ENCODE measurements at places on chromosomes 12 and 14.
A peak's percentile ranks its signal among the peaks of the same experiment; 100 is the strongest.

- H3K36me3 ChIP-seq, result peaks cover 6% of the 10 kb centered on the region
- no peak overlapping the region for H3K27ac ChIP-seq
- ATAC-seq, result no peak
- H3K4me3 ChIP-seq, result no peak overlapping the region
These were observed 66.6 kb downstream of the FBXL14 start for GRCh38 chr12:1527789-1528188.

DNA sequence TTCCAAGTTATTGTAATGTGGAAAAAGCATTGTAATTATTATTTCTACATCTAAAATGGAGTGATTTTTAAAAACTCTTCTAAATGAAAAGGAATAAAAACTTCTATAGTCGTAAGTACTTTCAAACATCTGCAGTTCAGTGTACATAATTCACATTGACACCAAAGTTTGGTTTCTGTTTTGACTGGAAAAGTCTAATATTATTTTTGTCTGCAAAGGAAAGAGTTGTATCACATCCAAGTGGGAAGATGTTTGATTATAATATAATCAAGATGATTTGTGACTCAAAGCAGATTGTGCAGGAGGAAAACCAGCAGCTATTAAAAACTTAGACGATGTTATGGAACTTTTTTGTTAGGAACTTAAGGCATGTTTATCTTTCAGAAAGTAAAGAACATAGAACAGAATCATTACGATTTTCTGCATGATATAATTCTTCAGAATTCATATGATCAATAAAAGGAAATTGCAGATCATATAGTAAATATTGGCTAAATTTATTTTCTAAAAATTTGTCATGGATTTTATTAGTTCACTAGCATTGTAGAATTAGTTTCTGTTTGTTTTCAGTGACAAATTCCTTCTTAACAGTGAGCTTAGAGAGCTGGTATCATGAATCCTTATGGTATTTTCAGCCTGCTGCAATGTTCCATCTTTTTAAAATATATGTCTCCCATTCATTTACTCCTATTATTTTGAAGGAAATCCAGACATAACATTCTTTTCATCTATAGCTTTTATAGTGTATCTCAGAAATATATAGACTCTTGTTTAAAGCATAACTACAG is 145.8 kb downstream of the MIPOL1 start:
- no peak overlapping the region for H3K4me3 ChIP-seq
- H3K4me1 ChIP-seq, result no peaks in the 10 kb centered on the region
- H3K36me3 ChIP-seq, result no peaks in the 10 kb centered on the region
- H3K27ac ChIP-seq, result no peak overlapping the region
- no peaks in the 10 kb centered on the region for H3K27me3 ChIP-seq

- H3K36me3 ChIP-seq, result no peaks in the 10 kb centered on the region
- peaks cover 4% of the 10 kb centered on the region for H3K27me3 ChIP-seq
- no peak overlapping the region for H3K4me3 ChIP-seq
- H3K4me1 ChIP-seq, result no peaks in the 10 kb centered on the region
- ATAC-seq, result no peak
These were observed 237.6 kb downstream of the SLC16A7 start for GRCh38 chr12:59833408-59833807.

DNA sequence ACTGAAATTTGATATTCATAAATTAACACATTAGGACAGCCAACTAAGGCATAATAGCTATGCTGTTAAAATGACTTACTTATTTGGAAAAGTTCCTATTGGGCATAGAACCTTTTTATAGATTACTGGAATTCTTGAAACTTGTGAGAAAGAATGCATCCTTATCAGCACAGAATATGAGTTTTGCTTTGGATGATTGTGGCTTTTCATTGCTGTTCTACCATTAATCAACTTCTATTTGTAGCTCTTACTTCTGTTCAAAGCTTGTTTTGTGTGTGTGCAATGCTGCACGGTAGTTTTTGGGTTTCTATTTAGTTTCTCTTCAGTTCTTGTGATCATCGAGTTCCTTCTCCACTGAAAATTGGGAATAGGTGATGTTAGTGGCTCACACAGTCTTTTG is 152.4 kb upstream of the PELI2 start:
- no peaks in the 10 kb centered on the region for H3K4me1 ChIP-seq
- no peak overlapping the region for H3K27ac ChIP-seq
- H3K4me3 ChIP-seq, result no peak overlapping the region
- no peaks in the 10 kb centered on the region for H3K36me3 ChIP-seq
- no peak for ATAC-seq
- no peaks in the 10 kb centered on the region for H3K27me3 ChIP-seq

- no peak overlapping the region for H3K27ac ChIP-seq
- H3K4me3 ChIP-seq, result no peak overlapping the region
- no peak for ATAC-seq
- no peaks in the 10 kb centered on the region for H3K4me1 ChIP-seq
These were observed 30.0 kb downstream of the GALNT16 start for GRCh38 chr14:69289811-69290520.

- H3K27ac ChIP-seq, result no peak overlapping the region
- H3K27me3 ChIP-seq, result peaks cover 25% of the 10 kb centered on the region
- H3K4me1 ChIP-seq, result no peaks in the 10 kb centered on the region
- H3K4me3 ChIP-seq, result no peak overlapping the region
- H3K36me3 ChIP-seq, result no peaks in the 10 kb centered on the region
These were observed 190.6 kb downstream of the TMX1 start for GRCh38 chr14:51430633-51431032.

- peak overlapping the region; percentile 89 for H3K4me3 ChIP-seq
- no peak overlapping the region for H3K27ac ChIP-seq
- peaks cover 9% of the 10 kb centered on the region for H3K36me3 ChIP-seq
- ATAC-seq, result no peak
- H3K4me1 ChIP-seq, result peaks cover 12% of the 10 kb centered on the region
- peaks cover 4% of the 10 kb centered on the region for H3K27me3 ChIP-seq
These were observed 875 bp downstream of the HSPA2 start for GRCh38 chr14:64541261-64541971.

- H3K4me3 ChIP-seq, result peak overlapping the region; percentile 54
- H3K27me3 ChIP-seq, result no peaks in the 10 kb centered on the region
- peaks cover 40% of the 10 kb centered on the region for H3K4me1 ChIP-seq
These were observed 95.9 kb downstream of the WNK1 start for GRCh38 chr12:848173-848865.
